ENCODE measurements at places on chromosomes 6 and 20. TPM values are rescaled to one million over a fixed set of nuclear protein-coding genes. Genes with fewer than 3 reads are reported as not detected.

Gene ULBP2
- total RNA-seq: 7.2 TPM

Gene TOX2
- total RNA-seq: 1.1 TPM

Gene PGC
- not detected for total RNA-seq

DNA sequence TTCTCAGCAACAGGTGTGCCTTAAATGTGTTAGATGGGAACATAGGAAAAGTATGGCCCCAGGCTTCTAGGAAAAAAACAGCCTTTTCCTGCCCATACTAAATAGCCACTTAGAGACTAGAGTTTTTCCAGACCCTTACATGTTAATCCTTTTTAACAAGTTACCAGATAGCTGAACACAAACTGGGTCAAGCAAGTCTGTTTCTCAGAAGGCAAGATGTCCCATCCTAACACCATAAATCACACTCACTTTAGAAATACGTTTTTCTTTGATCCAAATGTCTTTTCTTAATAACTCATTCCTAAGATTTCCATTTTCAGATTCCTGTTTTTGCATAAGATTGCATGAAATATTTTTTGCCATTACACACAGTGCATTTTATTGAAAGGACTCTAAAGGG lies 241.3 kb downstream of the KCNQ5 start:
- no peaks in the 10 kb centered on the region for H3K27me3 ChIP-seq
- no peak overlapping the region for H3K27ac ChIP-seq
- no peak for DNase-seq
- peaks cover 7% of the 10 kb centered on the region for H3K4me1 ChIP-seq

DNA sequence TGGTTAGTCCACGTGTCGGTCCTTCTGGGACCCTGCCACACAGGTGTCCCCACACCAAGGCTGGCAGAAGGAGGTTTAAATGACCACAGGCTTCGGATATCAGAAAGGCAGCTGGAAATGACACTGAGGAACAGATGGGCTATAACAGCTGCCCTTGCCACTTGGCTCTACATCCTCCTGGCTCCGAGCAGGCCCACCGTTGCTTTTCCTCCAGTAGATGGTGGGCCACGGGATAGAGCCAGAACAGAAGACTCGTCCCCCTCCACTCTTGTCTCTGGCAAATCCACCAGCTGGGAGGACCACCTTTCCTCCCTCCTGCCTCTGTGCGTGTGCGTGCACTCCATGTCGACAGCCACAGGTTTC lies 17.6 kb downstream of the WRNIP1 start:
- no peak overlapping the region for H3K27ac ChIP-seq
- DNase-seq: no peak
- peaks cover 8% of the 10 kb centered on the region for H3K4me1 ChIP-seq

- no peaks in the 10 kb centered on the region for H3K27me3 ChIP-seq
- no peaks in the 10 kb centered on the region for H3K36me3 ChIP-seq
- H3K4me1 ChIP-seq: no peaks in the 10 kb centered on the region
- no peak overlapping the region for H3K4me3 ChIP-seq
These were observed 3.0 kb upstream of the WFDC10A start for GRCh38 chr20:45626540-45626939.

All from IMR-90 (cell line).